ENCODE measurements at places on chromosomes 16 and 17.

GRCh38 chr16:54422159-54422558 is 135.6 kb upstream of the IRX3 start:
- no peak for DNase-seq

GRCh38 chr17:60354223-60354622 is 37.7 kb downstream of the USP32 start:
- DNase-seq = peak; percentile 77

- peak; percentile 7 for DNase-seq
These were observed 140.0 kb downstream of the CHD9NB start for GRCh38 chr16:52912565-52913173.

GRCh38 chr16:56610017-56610608 is 1.7 kb downstream of the MT2A start:
- peak; percentile 63 for DNase-seq

GRCh38 chr16:9176547-9177418 is 85.3 kb downstream of the HAPSTR1 start:
- no peak for DNase-seq

GRCh38 chr16:86327321-86327720 is 183.0 kb upstream of the FOXF1 start:
- no peak for DNase-seq

DNA sequence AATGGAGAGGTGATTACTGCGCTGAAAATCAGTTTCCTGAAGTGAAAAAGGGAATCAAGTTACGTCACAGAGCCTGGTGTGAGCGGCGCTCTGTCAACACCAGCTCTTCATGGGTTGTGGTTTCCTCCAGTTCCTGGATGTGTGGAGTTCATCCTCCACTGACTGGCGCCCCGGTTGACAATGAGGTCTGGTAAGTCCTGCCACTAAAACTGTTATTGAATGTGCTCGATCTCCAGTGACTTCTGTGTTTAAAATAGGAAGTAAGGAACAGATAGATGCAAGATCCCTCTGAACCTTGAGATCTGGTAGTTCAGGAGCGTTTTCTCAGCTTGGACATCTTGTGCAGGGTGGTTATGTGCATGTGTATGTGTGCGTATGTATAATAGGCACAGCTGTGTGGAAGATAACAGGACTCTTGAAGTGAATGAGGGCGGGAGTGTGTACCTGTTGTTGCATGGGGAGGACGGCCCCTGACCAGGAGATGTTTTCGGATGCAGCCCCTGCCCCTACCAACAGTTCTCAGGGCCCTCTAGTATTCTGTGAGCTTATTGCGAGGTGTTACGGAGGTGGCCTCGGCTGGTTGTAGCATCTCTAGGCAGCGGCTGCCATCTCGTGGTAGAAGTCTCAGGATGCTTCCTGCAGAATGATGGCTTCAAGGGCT is 22.0 kb upstream of the GOT2 start:
- peak; percentile 39 for DNase-seq

- DNase-seq = no peak
These were observed 56.3 kb downstream of the SLFN5 start for GRCh38 chr17:35299135-35299534.

DNA sequence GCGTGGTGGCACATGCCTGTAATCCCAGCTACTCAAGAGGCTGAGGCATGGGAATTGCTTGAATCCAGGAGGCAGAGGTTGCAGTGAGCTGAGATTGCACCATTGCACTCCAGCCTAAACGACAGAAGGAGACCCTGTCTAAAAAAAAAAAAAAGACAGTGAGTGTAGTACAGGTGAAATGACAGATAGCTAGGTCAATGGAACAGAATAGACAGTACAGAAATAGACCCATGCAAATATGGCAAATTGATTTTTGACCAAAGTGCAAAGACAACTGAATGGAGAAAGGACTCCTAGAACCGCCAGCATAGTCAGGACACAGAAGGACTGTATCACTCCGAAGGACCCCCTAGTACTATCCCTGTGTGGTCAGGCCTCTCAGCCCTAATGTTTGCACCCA is 16.6 kb upstream of the PYY start:
- DNase-seq = no peak

DNA sequence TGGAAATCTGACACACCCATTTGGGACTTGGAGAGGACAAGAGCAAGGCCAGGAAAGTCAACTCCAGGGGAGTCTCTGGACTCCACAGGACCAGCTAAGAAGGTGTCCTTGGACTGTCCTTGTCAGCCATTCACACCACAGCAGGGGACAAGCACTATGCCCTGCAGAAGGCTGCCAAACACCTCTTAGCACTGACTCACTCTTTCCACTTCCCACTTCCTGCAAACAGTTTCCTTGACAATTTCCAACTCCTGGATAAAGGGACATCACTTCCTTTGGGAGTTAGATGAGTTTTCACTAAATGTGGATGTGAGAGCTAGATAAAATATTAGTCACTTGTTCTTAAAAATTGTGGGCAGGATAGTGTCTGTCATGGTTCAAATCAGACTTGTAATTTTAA is 37.8 kb upstream of the BCAR1 start:
- no peak for DNase-seq

GRCh38 chr16:79404571-79404970 is 196.0 kb downstream of the MAF start:
- no peak for DNase-seq

DNA sequence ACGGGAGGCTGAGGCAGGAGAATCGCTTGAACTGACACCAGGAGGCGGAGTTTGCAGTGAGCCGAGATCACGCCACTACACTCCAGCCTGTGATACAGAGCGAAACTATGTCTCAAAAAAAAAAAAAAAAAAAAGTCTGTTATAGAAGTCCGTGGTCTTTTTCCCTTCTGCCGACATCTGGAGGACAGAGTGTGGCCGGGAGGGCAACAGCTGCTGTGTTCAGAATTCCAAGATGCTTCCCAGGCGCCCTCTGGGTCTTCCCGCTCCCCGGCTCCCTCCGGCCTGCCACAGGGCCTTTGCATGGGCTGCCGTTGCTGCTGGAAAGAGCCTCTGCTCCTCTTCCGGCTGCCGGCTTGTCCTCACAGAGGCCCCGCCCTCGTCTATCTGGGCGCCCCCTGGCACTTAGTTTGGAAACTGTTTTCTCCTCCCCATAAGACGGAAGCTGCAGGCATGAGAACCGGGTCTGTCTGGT is 2.4 kb upstream of the CACNA1H start:
- DNase-seq = no peak

DNA sequence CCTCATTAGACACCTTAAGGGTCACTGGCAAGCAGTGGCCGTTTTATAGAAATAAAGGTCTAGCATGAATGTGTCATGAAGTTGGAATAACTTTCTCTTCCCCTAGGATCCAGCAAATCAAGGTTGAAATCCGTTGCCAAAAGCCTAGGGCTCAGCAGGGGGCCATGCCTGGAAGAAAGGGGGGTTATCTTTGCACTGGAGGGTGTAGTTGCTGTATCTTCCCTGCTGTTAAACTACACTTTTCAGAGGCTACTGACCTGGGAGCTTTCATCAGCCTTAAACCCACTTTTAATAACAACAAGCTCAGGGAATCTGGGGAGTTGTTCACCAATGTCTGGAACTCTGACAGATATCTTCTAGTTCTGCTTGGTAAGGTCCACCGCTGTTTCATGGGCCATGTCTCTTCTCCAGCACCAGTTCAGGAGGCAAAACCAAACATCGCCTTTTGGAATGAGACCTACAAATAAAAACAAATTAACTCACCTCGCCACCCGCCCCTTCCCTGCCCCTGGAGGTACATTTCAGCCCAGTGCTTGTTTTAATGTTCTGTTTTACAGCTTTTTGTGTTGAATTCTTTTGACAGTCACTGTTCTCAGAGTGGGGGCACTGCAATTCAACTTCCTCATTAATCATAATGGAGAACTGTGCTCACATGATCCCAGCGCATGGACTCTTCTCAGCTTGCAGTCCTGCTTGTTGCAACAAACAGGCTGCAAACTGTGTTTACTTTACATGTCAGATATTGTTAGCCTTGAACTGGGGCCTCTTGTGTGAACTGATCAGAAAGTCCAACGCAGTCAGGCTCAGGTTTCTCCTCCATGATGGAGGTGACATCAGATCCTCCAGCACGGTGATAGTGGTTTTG is 508.7 kb downstream of the KCNJ2 start:
- peak; percentile 13 for DNase-seq

- no peak for DNase-seq
These were observed 30.5 kb downstream of the CIBAR2 start for GRCh38 chr16:85081765-85082164.

DNA sequence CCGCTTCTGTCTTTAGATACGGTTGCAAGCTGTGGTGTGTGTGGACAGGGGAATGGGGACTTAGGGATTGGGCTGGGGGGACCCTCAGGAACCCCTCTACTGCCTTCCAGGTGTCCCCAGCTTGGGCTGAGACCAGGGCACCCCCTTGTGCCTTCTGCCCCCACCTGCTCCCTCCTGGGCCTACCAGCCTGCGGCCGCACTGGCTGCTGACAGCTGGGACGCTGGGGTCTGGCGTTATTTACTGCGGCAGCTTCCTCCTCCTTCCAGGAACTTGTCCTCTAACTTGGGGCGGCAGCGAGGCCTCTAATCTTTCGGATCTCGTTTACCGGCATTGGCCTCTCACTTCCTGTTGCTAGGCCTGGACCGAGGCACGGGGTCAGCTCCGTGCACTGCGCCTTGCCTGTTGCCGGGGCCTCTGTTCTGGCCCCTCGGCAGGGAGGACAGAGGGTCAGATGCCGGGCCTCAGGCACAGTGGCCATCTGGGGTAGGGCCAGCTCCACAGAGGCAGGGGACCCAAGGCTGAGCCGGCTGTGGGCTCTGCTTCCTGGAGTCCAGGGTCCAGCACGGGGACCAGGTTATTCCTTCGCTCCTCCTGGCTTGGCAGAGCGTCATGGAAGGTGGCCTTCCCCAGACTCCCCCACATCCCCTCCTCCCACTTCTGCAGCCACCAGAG is 31.8 kb downstream of the TMEM235 start:
- DNase-seq = no peak

GRCh38 chr16:47461598-47462266 is 601 bp downstream of the PHKB start:
- peak; percentile 13 for DNase-seq

DNA sequence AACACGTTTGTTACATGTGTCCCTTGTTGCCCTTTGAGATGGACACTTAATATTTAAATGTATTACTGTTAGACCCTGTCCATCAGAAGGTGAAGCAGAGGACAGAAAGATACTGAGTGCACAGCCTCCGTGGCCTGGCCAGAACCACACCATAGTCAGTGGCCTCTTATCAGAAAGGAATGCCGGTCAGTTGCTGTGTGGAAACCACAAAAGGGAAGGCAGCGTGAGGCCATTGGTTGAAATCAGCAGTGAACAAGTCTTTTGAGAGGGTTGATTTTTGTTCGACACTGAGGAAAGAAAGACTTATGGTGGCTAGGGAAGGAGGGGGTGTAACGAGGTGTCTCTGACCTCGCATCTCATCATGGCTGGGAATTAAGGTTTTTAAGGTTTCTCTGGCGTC is 85.4 kb upstream of the CLEC18A start:
- DNase-seq = no peak

DNA sequence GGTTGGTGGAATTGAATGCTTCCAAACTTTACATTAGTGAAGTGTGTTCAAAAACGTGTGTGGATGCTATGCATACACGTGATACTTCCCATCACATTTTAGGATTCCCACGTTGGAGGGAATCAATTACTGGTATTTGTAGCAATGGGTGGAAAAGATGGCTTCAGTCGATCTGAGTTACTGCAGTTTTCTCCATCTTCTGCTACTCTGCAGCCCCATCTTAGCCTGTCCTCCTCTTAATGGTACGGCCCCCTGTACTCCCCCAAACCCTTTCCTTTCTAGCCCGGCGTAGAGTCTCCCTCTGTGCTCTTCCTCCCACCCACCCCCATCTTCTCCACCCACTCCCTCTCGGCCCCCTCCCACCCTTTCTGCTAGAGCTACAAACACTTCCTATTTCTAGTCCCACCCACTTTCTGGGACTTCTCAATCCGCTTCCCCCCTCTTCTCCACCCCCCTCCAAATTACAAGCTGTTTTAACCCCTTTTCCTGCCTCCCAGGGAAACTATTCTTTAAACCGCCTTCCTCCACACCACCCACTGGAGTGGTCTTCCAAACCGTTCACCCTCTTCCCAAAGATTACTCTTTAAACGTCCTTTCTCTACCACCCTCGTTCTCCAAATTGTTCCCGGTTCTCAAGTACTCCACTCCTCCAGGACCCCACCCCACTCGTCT is 1.1 kb downstream of the CHTF8 start:
- no peak for DNase-seq

DNA sequence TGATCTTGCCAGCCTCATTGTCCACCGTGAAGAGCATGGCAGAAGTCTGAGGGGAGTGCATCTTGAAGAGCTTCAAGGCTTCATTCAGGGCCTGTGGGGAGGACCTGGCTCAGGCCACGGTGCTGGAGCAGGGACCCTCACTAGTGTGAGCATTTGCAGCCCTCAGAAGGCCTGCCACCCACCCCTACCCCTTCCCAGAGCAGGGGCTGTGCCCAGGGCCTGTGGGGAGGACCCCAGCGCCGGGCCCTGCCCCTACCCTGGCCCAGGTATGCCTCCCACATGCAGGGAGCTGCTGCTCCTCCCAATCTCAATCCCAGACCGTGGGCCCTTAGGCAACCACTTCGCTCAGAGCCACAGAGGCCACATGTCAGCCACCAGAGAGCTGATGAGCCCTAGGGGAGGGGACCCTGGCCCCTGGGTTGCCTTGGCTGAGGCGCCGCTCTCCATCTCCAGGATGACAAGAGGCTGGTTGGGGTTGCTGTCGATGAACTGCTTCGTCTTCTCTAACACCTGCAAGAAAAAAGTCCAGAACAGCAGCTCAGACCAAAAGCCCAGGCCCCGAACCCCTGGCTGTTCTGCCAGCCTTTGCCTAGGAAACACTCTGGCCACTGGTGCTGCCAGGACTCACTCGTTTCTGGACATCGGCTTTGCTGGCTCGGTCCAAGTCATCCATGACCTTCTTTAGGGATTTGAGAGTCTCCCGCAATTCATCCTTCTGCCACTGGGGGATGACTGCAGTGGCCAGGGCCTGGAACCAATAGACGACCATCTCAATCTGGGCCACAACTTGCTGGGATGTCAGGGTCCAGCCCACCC is 1.8 kb upstream of the EXOSC6 start:
- no peak for DNase-seq

- DNase-seq = no peak
These were observed 346.5 kb downstream of the SEC14L1 start for GRCh38 chr17:77487211-77487629.

DNA sequence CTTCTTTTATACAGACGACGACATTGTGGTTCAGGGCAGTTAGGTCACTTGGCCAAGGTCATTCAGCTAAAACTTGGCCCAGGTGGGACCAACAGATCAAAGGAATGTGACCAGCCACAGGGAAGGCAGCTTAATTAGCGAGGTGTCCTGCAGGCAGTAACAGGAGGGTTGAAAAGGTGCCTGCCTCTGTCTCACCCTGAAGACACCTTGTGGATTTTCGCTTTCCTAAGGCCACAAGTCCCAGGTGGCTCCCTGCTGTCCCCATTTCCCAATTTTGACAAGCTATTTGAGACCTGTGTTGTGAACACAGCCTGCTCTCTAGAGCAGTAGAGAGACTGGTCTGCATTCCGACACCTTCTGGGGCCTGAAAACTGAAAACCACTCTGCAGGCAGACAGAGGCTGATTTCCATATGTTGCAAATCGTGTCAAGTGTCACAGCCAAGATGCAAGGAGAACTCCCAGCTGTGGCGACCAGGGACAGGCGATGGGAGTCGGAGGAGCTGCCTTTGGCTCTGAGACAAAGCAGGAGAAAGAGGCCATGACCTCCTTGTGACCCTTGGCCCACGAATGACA is 593.1 kb upstream of the CDH5 start:
- DNase-seq = no peak

GRCh38 chr17:8630227-8630801 is at the start of gene MYH10:
Gene MYH10, minus strand, starts transcription at chr17:8630725. Its CDS starts 7,479 bp downstream, at chr17:8623246.
- no peak for DNase-seq

- DNase-seq = no peak
These were observed 29.2 kb upstream of the HS3ST2 start for GRCh38 chr16:22784690-22785214.

- no peak for DNase-seq
These were observed 6.5 kb upstream of the ZNF469 start for GRCh38 chr16:88375996-88376834.
